HEK293T (cell line): ENCODE measurements at places on chromosomes 5 and 9.

- DNase-seq = no peak
Measured at GRCh38 chr9:75648034-75648433, 242.4 kb upstream of the PCSK5 start.

DNA sequence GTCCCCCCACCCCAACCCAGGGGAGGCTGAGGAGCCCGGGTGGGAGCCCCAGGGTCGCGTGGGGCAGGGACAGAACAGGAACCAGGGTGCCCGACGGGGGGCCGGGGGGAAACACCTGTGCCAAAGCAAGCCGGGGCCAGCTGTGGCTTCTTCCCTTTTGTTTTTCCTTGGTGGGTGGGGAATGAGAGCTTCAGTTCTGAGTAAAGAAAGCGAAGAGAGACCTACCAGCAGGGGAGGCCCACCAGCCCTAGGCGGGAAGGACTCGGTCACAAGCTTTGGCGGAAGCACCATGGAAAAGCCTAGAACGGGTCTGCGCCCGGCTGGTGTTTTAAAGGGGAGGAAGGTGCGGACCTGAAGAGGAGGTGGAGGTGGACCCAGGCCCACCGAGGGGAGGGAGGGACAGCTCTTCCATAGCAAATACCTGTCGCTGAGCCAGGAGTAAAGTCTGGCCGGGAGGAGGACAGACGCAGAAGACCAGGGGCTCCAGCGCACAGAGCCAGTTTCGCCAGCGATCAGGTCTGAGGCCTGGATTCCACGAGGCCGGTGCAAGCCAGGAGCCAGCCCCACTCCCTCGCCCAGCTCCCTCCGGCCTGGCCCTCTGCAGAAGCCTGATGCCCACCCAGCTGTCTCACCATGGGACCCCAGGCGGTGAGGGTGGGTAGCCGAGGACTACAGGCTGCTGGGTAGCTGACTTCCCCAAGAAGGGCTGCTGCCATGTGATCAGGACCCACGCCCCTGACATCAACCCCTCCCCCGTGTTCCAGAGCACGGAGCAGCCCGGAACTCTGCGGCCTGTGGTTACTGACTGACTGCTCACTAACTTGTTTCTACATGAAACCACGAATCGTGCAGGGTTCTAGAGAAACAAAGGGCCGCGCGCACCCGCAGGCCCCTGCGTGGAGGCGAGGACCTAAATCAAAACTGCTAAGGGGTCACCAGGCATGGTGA lies 849 bp upstream of the MGAT1 start:
- DNase-seq = no peak

- no peak for DNase-seq
Measured at GRCh38 chr9:111928359-111928720, 31.7 kb downstream of the UGCG start.

- no peak for DNase-seq
Measured at GRCh38 chr9:137396227-137396626, 26.7 kb downstream of the EXD3 start.

- no peak for DNase-seq
Measured at GRCh38 chr5:107023732-107024131, 647.0 kb downstream of the EFNA5 start.

DNA sequence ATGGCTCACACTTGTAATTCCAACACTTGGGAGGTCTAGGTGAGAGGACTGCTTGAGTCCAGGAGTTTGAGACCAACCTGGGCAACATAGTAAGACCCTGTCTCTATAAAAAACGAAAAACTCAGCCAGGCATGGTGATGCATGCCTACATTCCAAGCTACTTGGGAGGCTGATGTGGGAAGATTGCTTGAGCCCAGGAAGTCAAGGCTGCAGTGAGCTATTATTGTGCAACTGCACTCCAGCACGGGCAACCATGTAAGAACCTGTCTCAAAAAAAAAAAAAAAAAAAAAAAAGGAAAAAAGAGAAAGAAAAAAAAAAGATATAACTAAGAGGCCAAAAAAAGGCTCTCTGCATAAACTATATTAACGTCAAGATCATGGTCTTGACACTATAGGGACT lies 27.3 kb downstream of the GIN1 start:
- no peak for DNase-seq

DNA sequence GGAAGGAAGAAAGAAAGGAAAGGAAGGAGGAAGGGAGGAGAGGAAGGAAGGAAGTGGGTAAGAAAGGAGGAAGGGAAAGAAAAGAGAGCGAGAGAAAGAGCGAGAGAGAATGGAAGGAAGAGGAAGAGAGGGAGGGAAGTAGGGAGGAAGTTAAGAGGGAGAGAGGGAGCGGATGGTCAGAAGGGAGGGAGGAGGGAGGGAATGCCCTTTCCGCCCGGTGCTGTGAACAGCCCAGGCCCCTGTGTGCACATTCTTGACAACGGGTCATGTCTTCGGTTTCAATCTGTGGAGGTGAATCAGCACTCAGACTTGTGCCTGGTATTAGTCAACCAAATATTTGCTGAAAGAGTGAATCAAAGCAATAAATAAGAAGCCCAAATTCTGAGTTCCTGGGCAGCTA lies 39.2 kb downstream of the PRUNE2 start:
- DNase-seq = no peak

DNA sequence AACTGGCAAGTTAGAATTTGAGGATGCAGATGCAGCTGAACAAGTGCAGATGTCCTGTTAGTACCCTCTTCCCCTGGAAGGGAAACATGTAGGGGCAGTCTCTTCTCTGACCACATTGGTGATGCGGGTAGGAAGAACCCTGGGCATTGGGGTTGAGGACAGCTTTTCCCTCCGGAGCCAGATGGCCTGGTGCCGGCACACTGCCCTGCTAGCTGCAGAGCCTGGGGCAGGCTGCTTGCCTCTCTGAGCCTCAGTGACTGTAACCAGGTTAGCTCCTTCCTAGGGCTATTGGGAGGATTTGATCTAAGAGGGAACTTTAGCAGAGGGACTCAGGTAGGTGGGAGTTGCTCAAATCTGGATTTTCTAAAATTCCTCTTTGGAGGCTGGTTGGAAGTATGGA lies 148.4 kb downstream of the HSPA4 start:
- no peak for DNase-seq

GRCh38 chr5:114362197-114362976 lies 517 bp downstream of the KCNN2 start:
- DNase-seq = peak; percentile 42

GRCh38 chr5:59412428-59412827 lies 481.1 kb downstream of the PDE4D start:
- DNase-seq = no peak
